ENCODE measurements at places on chromosomes 7 and 10.

- peak; percentile 11 for DNase-seq
Measured at GRCh38 chr10:70982443-70982842, 94.1 kb upstream of the PCBD1 start.

DNA sequence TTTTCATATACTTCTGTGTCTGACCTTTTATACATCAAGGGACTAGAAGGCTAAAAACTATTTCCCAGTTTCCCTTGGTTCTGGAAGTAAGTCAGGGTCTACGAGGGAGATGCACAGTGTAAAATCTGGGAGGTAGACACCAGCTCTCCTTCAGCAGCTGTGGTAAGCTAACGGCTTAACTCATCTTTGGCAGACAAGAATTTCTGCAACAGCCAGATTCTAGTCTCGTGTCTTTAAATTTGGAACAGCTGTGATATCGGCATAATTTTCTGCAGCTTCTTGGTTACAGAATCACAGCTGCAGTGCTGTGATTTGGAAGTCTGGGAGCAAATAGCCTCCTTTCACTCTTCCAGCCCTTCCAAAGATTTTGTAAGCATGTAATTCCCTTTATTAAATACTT is 37.4 kb upstream of the ABCB4 start:
- DNase-seq, result no peak

- no peak for DNase-seq
Measured at GRCh38 chr10:2599571-2599970, 467.8 kb upstream of the PFKP start.

DNA sequence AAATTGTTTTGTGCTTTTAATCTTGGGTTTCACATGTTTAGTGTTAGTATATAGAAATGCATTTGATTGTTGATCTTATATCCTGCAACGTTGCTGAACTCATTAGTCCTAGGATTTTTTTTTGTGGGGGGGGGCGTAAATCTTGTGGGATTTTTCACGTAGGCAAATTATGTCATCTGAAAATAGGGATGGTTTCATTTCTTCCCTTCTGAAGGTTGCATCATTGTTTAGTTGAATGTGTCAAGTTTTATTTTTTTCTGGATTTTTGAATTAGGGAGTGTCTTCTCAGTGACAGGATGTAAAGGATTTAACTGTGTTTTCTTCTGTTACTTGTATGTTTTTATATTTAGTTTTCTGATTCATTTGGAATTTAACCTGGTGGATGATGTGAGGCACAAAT is 26.7 kb downstream of the MKLN1 start:
- no peak for DNase-seq

- no peak for DNase-seq
Measured at GRCh38 chr10:127153181-127153580, 43.2 kb downstream of the INSYN2A start.

DNA sequence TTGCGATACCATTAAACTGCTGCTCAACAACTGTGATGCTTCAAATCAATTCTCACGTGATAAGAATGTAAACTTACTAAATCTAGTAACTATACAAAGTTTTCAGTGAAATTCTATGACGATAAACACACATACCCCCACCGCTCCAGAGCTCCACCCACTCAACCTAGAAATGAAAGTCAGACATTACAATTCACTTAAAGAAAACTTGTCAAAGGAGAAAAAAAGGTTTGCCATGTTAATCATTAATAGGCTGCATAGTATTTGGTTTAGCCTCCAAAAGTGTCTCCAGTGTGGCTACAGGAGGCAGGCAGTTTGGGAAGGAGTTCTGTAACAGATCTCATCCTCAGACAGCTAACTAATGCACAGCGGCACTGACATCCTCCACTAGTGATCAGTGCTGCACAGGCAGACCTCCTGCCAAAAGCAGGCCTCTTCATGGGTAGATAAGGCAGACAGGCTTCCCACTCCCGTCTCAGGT is 3.1 kb downstream of the HERPUD2 start:
- peak; percentile 35 for DNase-seq

GRCh38 chr10:131772441-131772840 is 128.4 kb upstream of the PPP2R2D start:
- no peak for DNase-seq

DNA sequence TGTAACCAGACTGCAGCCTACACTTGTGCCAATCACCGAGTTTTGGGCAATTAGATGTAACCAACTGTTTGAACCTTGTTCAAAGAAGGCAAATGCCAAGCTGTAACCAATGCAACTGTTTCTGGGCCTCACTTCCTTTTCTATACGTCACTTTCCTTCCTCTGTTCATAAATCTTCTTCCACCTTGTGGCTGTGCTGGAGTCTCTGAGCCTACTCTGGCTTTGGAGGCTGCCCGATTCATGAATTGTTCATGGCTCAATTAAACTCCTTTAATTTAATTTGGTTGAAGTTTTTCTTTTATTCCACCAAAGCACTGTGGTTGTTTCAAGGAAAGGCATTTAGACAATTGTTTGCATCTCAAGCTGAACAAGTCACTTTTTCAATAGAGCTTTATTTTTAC is 43.5 kb upstream of the UCN3 start:
- peak; percentile 51 for DNase-seq

GRCh38 chr10:13402021-13402420 is 53.9 kb upstream of the SEPHS1 start:
- DNase-seq, result no peak

DNA sequence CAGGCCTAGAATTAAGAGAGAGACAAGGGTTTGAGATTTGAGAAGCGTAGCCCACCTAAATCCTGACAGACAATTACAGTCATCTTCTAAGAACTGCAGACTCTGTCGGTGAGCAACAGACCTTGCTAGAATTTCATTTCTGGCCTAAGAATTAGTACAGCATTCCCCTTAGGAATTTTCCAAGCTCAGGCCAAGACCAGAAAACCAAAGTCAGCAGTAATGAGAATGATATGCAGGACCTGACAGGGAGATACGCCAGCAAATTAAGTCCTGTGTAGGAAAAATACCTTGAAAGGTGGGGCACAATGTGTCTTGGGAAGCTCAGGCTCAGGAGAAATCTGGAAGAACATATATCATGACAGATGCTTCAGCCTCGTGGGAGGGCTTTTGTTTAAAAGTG is 52.7 kb upstream of the HERPUD2 start:
- DNase-seq, result no peak

DNA sequence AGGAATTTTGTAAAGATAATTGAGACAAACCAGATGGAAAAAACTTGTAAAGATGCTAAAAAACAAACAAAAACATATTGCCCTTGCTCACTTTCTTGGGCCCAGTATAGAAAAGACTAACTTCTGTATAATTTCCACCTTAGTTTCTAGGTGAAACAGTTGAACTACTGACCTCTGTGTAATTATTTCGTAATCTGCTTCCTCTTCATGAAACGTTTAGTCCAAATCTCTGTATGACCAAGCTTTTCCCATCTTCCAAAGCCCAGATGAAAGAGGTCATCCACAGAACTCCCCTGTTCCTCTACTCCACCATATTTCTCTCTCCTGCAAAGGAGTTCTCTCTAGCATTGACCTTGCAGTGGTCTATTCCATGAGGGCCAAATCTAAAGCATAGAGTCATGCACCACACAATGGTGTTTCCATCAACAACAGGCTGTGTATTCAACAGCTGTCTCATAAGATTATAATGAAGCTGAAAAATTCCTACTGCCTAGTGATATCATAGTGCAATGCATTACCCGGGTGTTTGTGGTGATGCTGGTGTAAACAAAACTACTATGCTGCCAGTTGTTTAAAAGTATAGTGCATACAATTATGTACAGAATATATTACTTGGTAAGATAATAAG is 647.6 kb downstream of the TNS3 start:
- DNase-seq, result no peak

GRCh38 chr7:113410796-113411195 is 292.4 kb upstream of the SMIM30 start:
- DNase-seq, result no peak

GRCh38 chr7:158988302-158988862 is 132.0 kb downstream of the DYNC2I1 start:
- no peak for DNase-seq

GRCh38 chr7:114255404-114255841 is 159.2 kb upstream of the FOXP2 start:
- no peak for DNase-seq

GRCh38 chr7:150988230-150989226 is 2.3 kb upstream of the NOS3 start:
- DNase-seq, result peak; percentile 78

DNA sequence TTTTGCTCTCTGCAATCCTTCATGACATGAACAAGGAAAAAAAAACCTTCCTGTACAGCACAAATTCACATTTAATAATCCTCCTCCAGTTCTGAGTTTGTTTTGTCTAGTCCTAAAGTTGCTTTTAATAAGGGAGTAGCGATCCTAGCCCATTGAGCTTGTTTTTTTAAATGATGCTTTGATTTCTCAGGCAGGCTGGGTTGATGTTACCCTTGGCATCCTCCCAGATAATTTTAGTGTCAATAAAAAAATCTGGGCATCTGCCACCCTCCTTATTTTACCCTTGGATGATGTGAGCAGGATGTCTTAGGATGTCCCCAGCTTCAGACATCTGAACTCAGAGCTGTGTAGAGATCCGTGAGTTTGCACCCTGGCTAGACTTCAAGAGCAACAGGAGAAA is 33.9 kb upstream of the PROSER2 start:
- DNase-seq, result no peak

GRCh38 chr7:1131471-1132265 is 28.3 kb downstream of the ZFAND2A start:
- no peak for DNase-seq

DNA sequence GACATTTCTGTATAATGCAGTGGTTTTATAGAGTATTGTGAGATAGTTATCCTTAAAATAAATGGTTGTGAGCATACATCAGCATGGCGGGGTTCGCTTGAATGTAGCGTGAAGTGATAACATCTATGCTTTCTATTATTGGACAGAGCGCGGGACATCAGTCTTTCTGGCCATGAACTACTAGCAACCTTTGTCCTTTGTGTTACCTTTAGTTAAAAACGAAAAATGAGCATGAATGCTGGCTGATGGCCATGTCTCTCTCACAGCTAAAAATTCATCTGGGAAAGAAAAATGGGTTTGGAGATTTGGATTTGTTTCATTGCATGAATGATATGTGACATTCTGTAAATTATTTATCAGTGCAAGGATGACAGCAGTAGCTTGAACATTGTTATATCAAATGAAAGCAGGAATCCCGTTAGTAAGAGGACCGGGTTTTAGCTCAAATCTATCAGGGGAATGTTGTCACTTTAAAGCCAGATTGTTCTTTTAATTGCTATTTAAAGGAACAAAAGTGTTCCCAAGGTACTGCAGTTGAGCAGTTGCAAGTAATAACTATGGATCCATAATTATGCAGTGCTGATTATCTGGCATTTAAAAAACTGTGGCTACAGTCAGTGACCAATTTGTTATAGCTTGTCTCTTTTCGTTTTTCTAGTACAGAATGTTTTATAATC is 131.0 kb downstream of the KAT6B start:
- DNase-seq, result no peak

- no peak for DNase-seq
Measured at GRCh38 chr7:19519443-19520021, 189.3 kb downstream of the POLR1F start.

DNA sequence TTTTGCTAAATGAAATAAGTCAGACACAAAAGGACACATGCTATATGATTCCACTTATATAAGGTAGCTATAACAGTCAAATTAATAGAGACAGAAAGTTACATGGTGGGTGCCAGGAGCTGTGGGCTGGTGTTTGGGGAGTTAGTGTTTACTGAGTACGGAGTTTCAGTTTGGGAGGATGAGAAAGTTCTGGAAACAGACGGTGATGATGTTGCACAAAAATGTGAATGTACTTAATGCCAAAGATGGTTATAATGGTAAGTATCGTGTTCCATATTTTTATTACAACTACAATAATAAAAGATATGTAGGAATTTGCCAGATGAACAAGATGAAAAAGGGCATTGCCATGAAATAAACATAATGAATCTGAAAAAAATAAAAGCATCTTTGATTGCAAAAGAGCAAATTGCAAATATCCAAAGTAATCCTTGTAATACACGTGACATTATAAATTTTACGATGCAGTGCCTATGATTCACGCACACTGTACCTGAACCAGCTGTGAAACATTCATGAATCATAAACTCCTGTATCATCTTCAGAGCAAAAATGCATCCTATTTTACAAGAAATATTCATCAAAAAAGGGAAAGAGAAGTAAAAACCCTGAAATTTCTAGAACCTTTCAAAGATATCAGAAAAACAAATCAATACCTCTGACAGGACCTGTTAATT is 676.7 kb downstream of the PCDH15 start:
- DNase-seq, result no peak

DNA sequence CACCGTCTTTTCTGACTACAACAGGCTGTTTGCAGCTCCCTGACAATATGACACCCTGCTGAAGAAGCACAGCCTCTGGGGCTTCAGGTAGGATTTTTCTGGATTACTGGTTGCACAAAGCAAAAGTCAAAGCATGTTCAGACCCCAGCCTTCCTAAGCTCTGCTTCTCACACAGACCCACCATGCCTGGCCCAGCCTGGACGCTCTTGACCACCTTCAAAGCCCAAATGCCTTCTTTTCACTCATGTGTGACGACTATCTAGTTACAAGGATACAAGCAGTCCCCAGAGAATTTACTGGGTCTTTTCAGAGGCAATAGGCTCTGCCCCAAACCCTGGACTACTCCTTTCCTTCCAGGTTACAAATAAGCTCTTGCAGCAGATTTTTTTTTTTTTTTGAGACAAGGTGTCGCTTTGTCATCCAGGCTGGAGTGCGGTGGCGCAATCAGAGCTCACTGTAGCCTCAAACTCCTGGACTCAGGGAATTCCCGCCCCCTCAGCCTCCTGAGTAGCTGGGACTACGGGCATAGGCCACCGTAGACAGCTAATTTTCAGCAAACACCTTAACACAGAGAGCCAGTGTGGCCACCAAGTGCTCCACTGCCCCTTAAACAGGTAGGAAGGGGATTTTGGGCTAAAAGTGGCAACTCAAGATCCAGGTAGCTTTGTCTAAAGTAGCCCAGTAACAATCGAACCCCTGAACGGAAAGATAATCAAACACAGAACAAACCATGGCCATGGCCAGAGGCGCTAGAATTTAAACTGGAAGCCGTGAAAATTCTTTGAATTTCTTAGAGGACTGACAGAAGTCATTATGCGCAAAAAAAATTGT is 16.2 kb downstream of the SVIL start:
- no peak for DNase-seq

GRCh38 chr7:151396328-151396970 is 13.4 kb downstream of the WDR86 start:
- DNase-seq, result no peak

- DNase-seq, result peak; percentile 56
Measured at GRCh38 chr7:73612598-73613269, 11.6 kb downstream of the MLXIPL start.

DNA sequence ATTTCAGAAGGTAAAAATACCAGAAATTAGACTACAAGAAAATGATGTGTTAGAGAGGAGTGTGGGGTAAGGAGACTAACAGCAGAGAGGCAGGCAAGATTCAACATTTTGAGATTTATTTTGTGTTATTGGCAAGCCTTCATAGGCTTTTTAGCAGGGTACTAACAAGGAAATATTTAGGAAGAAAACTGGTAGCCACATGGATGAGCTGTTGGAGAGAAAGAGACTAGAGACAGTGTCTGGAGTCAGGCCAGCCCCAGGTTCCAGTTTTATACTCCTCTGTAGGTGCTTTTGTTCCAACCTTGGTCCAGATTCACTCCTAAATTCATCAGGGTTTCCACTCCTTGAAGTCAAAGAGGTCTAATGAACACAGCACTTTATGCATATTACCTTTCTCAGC is 41.1 kb downstream of the GPRIN2 start:
- DNase-seq, result no peak

- DNase-seq, result no peak
Measured at GRCh38 chr7:3073763-3074458, 30.2 kb upstream of the CARD11 start.
